ENCODE measurements at places on chromosomes 7 and 10.

DNA sequence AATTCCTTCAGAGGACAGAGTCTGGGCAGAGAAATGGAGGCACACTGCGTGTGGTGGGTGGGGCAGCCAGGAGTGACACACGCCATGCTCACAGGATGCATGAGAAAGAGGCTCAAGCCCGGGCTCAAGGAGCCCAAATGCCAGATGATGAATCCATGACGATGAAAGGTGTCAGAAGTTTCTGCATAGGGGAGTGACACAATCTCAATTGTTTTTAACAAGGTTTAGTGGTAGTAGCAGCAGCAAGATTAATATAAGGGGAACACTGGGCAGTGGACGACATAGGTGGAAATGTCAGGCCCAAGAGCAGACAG, 126.1 kb downstream of the TNS3 start:
- no peak for DNase-seq

GRCh38 chr10:10830293-10830986, 187.2 kb upstream of the CELF2 start:
- no peak for DNase-seq

GRCh38 chr7:38929460-38930171, 20.6 kb upstream of the VPS41 start:
- no peak for DNase-seq

GRCh38 chr7:2566890-2567678, 8.3 kb downstream of the IQCE start:
- no peak for DNase-seq

- no peak for DNase-seq
These were observed 57.5 kb upstream of the CHCHD3 start for GRCh38 chr7:133139350-133139749.
